ENCODE measurements at places on chromosomes 1 and 21.

DNA sequence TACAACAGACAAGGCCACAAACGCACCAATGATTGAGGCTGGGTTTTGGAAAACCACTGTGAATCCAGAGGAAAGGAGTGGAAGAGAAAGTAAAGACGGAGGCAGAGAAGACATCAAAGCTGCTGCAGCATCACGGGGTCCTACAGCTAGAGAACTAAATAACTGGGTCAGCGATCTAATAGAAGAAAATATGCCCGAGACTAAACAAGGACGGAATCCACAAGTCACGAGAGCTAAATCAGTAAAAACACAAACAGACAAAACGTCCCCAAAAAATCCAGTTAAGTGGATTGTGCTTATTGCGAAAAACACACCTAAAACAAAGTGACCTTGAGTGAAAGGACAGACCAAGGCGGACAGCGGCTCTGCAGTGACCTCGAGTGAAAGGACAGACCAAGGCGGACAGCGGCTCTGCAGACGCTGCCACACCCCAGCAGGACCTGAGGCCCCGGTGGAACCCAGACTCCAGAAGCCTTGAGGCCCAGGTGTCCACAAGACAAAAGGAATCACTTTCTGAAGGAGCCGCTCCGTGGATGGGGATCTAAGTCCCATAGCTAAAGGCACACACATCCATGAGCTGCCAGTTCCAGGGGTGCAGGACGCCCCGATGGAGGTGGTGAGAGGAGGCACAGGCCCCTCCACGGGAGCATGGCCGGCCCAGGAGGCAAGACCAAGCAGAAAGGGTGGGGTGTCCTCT is 6.0 kb downstream of the FTCD start:
- no peak for DNase-seq

- DNase-seq = no peak
Observed at GRCh38 chr1:29498126-29499103, 262.1 kb downstream of the PTPRU start.

DNA sequence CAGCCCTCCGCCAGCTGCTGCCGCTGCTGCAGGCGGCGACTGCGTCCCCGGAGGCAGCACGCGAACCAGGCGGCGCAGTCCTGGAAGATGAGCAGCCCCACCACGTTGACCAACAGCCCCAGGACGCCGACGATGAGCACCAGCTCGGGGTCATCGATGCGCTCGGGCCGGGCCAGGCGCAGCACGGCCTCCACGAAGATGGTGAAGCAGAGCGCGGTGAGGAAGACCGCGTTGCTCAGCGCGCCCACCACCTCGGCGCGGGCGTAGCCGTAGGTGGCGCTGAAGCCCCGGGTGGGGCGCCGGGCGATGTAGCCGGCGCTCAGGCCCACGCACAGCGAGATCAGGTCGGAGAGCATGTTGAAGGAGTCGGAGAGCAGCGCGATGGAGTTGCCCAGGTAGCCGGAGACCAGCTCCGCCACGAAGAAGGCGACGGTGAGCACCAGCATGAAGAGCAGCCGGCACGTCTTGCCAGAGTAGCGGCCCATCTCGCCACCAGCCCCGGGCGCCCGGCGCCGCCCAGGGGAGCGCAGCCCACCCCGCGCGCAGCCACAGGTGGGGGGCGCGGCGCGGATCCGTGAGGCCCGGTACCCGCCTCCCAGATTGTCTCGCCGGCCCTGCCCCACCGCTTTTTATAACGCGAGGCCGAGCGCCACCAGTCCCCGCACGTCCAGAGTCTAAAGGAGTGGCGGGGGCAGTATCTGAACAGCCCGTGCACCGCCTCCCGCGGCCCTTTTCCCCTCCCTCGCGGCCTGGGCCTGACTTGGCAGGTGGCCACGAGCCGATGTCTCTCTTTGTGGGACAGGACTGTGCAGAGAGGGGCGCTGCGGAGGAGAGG is at the start of gene SLC30A10:
TSS of gene SLC30A10 (minus strand) at position 602 of the 835 bp plus-strand sequence. CDS start at position 485, 117 bp downstream.
- DNase-seq = no peak

GRCh38 chr21:44509539-44509938 is 30.5 kb downstream of the KRTAP10-1 start:
- DNase-seq = no peak

GRCh38 chr1:235226933-235227332 is 65.9 kb upstream of the RBM34 start:
- DNase-seq = no peak

GRCh38 chr1:161482610-161483009 is 22.6 kb upstream of the FCGR2A start:
- DNase-seq = no peak

GRCh38 chr1:3547055-3548005 is 64.0 kb downstream of the MEGF6 start:
- no peak for DNase-seq

- DNase-seq = no peak
Observed at GRCh38 chr1:228358039-228358763, 48.4 kb downstream of the TRIM11 start.

- no peak for DNase-seq
Observed at GRCh38 chr1:68112835-68113243, 62.4 kb upstream of the DIRAS3 start.

DNA sequence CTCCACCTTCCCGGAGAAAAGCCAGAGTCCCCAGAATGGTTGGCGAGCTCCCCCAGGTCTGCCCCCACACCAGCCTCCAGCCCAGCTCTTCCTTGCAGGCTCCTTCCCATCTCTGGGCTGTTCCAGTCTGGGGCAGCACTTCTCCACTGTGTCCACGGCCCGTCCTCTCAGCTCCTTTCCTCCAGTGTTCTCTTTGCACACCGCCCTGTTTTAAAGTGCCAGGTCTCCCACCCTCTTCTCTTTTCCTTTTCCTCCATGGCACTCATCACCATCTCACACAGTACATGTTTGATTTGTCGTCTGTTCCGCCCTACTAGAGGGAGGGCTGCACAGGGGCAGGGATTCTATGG is 6.1 kb upstream of the PCSK9 start:
- DNase-seq = no peak

DNA sequence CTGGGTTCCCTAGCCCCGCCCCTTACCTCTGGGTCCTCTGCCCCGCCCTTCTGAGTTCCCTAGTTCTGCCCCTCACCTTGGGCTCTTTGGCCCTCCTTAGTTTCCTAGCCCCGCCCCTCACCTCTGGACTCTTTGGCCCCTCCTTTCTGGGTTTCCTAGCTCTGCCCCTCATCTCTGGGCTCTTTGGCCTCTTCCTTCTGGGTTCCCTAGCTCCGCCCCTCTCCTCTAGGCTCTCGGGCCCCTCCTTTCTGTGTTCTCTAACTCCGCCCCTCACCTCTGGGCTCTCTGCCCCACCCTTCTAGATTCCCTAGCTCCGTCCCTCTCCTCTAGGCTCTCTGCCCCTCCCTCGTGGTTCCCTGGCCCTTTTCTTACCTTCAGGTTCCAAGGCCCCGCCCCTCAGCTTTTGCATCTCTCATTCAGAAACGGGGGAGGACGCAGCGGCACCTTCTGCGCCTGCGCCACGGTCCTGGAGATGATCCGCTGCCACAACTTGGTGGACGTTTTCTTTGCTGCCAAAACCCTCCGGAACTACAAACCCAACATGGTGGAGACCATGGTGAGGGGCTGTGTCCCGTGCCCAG is 88.5 kb downstream of the PTPRU start:
- no peak for DNase-seq

- no peak for DNase-seq
Observed at GRCh38 chr1:173253046-173253445, 45.9 kb upstream of the TNFSF4 start.

- DNase-seq = no peak
Observed at GRCh38 chr1:180415236-180415848, 87.0 kb downstream of the ACBD6 start.

DNA sequence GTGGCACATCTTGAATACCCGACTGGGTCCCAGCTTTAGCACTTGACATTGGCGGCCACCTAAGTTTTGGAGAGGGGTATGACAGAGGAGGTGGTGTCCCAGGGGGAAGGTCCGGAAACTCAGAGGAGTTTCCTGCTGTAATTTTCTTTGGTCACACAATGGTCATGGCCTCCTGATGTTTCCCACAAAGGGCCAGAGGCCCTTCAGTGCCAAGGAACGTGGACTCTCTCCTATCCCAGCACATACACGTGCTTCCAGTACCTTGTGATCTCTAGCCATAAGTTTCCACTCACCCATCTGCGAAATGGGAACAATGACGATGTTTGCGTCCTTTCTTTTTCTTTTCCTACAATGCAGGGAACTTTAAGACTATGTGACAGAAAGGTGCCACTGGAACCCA is 13.2 kb downstream of the CAPN2 start:
- DNase-seq = no peak

- DNase-seq = peak; percentile 47
Observed at GRCh38 chr1:203593723-203594122, 32.9 kb upstream of the ATP2B4 start.

GRCh38 chr1:217506878-217507277 is 124.0 kb downstream of the GPATCH2 start:
- no peak for DNase-seq

GRCh38 chr1:28580722-28581530 is 11.1 kb upstream of the RAB42 start:
- DNase-seq = peak; percentile 78

- no peak for DNase-seq
Observed at GRCh38 chr1:41466146-41466545, 18.3 kb downstream of the EDN2 start.

DNA sequence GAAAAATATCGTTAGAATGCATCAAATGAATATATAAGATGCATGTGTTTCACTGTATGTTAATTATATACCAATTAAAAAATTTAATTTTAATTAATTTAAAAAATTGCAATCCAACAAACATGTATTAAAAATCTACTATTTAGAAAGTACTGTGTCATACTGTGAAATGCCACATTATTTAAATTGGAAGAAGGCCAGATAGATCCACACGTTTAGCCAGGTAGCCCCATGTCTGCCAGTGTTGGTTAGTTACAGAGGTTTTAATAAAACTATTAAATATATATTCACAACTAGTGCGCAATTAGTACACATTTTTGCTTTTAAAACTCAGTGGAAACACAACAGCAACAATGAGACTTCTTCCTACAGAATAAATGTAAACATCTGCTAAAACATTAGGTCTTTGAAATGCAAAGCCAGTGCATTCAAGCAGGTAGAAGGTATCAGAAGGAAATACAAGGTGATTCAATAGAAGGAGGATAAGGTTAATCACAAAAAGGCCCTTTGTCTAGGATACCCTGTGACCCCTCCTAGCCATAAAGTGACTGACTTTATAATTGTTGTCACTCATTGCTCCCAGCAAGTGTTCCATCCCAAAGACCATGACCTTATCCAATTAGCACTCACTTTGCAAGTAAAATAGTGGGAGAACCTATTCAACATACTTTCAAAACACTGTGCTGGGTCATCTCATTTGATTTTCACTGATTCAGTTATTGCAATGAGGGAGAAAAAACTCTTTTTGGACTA is 211.5 kb downstream of the TTLL7 start:
- DNase-seq = no peak

DNA sequence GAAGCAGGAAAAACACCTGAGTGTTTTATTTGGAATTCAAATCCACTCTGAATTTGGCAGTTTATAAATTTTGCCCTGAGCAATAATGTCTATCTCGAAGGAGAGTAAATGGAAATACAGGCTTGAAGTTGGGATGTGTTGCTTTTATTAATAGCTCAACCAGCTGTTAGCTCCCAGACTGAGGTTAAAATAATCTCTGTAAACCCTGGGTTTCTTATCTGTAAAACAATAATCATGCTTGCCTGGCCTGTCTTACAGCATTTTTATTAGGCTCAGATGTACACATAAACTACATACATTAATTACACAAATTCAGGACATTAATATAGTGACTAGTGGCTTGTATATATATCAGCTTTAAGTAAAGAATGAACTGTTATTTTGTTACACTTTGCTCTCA is 148.5 kb downstream of the GALNT2 start:
- DNase-seq = no peak

- DNase-seq = no peak
Observed at GRCh38 chr21:27422435-27422834, 455.5 kb upstream of the ADAMTS5 start.

- DNase-seq = peak; percentile 93
Observed at GRCh38 chr1:6460301-6461050, 5.5 kb downstream of the TNFRSF25 start.

DNA sequence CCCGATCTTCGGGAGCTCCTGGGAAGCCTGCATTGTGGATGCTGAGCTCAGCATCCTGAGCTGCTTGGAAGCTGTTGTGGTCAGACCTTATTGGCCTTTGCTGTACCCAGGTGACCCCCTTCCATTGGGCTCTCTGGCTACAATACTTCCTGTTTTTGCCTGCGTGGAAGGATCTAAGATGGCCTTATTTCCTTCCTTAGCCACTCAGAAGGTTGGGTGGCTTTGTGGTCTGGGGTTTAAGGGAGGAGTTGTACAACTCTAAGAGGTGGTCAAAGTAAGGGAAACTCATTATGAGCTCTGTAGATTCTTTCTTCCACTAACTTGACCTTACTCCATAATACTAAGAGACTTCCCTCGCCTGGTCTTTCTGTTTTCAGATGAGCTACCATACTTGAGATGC is 17.7 kb downstream of the PFKFB2 start:
- no peak for DNase-seq

GRCh38 chr1:50427818-50428779 is 4.9 kb upstream of the DMRTA2 start:
- no peak for DNase-seq

DNA sequence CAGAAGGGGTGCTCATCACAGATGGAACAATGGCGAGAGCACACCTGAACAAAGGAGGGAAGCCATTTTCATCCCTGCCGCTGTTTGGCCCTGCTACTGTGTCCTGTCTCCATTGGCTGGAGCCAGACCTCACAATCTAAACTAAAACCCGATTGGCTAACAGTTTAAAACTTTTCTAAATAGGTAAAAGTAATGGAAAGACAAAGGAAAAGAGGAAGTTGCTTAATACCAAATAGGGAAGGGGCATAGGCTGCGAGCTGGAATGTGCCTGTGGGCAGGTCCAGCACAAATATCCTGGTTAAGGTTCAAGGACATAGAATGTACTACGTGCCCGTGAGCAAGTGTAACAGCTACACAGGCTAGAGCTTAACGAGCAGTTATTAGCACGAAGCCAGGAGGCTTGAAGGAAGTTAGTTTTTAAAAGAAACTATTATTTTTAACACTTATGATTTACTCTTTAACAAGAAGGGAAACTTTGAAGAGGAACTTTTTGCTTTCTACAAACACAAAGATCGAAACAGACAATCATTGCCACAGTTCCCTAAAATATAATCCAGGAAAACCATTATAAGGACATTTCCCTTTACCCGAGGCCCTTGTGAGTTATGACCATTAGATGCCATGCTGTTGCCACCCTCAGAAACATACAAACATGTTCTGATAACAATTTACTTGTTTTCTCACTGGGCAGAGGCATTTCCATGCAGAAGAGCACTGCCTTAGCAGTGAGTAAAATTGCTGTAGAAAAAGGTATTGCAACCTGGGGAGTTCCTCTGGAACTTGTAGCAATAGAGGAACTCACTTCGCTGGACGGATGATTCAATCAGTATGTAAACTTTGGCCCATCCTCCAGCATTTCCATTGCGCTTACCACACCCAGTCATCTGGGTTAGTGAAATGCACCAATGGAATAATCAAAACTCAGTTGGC is 4.8 kb upstream of the PTTG1IP start:
- no peak for DNase-seq

DNA sequence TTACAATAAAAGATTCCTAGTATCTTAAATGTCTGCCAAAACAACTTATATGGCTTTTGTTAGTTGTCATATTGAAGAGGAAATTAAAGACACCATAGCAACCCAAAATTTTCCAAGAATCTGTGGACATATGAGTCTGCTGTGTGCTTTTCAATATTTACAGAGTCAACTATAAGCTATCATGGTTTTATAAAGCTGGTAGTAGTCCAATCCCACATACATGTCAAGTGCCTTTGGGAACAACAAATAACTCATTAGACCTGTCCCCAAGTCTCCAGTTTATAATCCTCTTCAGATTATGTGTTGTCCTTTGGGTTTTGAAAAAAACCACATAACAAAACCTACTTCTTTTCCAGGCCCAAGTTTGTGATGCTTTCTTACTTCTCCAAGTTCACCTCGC is 293.8 kb upstream of the USP25 start:
- no peak for DNase-seq
